IMR-90 (cell line): ENCODE measurements at places on chromosomes 2 and 18. TPM values are rescaled to one million over a fixed set of nuclear protein-coding genes. Genes with fewer than 3 reads are reported as not detected.

Gene DOK6
- 2.7 and 3.9 TPM in 2 replicates for total RNA-seq

Gene PNKD
- 19.2 and 22.2 TPM in 2 replicates for total RNA-seq

Gene CERS6
- total RNA-seq, result 5.7 and 9.4 TPM in 2 replicates

DNA sequence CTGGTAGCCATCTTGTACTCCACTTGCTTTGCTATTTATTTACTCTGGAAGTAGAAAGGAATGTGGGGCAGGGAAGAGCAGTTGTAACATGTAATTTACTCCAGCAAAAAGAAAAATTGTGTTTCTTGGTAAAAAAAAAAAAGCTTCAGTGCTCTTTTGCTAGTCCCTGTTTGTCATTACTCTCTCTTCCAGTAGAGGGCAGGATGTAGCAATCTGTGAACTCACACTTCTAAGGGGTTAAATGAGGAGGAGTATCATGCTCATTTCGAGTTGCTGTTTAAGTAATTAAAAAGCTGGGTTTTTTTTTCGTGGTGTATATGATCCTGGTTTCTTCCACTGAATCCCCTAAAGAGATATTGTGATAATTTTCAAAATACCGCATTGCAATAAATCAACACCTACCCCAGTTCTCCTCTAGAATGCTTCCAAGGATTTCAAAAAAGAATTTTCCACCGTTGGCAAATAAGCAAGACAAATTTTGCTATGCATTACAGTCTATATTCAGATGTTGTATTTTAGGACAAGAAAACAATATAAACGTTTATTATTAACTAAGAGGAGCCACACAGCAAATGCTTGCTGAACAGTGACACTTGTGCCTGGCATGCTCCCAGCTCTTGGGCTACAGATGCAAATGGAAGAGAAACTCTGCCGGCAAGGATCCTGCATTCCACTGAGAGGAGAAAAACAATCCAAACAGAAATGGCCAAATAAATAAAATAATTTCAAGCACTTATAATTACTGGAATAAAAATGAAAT is 261.6 kb downstream of the ASXL3 start:
- peak; percentile 48 for DNase-seq

DNA sequence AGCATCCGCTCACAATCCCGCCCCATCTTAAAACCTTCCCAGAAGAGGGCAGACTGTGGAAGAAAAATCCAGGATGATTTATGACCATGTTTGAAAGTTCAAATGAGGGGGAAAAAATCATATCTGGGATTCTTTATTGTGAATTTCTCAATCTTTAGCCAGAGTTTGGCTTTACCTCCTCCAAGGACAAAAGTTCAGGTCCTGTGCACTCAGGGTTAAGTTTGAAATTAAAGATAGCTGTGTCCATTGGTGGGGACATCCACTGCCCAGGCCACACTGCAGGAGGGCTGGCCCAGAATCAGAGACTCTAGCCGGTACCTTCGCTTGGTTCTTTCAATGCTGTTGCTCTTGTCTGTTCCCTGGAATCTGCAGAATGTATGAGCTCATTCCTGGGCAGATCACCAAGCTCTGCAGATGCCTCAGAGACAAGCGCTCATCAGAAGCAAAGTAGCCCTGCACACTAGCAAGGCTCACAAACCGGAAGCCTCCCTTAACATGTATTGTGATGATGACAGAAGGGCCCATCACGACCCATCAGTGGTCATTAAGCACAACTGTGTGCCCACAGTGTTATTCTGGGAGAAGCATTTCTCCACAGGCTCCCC is 375.3 kb upstream of the KLHL29 start:
- peak; percentile 30 for DNase-seq

DNA sequence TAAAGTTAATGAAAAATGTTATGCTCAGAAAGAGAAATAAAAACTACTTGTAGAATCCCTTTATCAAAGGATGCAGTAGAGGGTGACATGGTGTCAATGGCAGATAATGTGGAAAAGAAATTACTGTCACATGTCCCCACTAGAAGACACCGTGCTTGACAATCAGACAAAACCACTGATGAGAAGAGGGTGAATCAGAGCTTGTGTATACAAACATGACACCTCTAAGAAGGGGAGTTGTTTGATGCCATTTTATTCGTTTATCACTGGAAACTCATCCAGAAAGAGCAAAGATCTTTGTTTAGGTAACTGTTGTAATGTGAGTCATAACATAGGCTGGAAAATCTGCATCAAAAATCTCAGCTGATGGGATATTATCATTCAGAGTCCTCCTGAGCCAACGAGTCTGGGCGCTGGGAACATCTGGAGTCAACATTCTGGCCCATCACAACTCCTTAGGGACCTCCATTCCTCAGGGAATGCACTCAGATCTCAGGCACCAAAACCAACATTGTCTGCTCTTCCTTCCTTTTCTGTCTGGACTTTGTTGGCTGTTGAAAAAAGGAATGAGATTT is 49.5 kb upstream of the RAB12 start:
- DNase-seq, result peak; percentile 18

GRCh38 chr18:74023220-74023619 is 124.4 kb downstream of the FBXO15 start:
- DNase-seq, result no peak

- DNase-seq, result no peak
These were observed 53.7 kb downstream of the HS1BP3 start for GRCh38 chr2:20596973-20597859.
